RWPE2 (cell line): ENCODE measurements at places on chromosomes 5 and 9.

DNA sequence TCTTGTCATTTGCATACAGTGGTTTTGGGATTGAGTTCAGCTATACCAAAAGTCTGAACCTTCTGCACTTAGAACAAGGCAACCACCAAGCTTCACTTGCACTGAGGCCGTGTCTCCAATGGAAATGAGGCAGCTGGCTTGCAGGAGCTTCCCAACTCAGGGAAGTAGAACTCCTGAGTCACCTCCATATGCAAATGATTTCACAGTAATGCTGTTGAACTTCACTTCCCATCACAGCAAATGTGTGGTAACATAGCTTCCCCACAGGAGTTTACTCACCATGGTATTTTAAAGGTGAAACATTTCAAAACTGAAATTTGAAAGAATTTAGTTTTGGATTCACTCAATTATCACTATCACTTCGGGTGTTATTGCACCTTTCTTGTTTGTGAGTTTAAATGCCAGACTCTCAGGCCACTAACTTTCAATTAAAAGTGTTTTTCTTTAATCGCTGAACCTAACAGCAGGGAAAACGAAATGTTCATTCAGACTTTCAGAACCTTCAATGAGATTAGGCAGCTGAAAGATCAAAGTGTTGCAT is 9.0 kb downstream of the CD274 start:
- DNase-seq, result no peak

DNA sequence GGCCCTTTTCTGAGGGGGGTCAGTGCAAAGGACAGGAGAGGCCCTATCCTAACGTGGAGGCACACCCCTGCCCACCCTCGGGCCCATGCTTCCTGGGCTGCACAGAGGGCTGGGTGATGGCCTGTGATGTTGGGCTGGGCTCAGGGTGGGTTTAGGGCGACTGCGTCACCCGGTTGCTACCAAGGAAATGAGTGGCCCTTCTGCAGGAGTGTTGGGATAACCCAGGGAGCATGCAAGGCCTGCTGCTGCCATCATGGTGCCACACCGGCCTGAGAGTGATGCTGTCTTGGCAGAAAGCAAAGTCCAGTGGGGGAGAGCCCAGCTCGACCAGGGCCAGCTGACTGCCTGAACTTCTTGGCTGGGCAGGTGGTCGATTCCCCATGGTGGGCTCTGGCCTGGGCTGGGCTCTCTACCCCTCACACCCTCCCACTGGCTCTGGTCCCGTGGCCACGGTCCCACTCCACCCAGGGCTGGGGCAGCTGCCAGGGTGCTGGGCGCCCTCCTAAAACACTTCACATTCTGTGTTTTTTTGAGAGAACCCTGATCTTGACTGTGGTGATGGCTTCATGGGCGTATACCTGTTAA is 21.5 kb upstream of the MRNIP start:
- DNase-seq, result no peak

- no peak for DNase-seq
These were observed 23.9 kb upstream of the SH3PXD2B start for GRCh38 chr5:172478256-172478655.

DNA sequence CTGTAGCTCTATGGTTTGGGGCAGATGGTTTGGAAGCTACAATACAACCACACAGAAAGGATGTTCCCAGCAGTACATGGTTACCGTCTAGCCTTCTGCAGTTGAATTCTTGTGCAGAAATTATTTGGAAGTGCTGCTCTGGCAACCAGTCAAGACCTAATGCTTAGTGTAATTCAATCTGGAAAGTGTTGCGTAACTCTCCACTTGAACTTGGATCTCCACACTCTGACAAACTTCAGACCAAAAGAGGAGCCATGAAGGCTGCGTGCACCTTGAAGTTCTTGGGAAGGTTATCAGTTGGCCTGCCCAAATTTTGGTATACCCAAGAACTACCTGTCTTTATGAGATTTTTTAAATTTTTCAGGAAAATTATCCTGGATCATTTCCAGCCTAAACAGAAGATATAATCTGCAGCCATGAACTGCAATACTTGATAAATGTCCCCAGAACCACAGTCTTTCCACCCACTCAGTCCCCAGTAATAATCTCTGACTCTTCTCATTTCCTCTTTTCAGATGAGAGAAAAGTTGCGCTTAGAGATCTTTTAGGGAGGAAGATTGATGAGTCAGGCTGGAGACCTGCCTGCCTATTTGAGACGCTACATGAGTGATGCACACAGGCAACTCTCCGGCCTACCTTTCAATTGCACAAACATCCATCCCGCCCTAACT is 159.9 kb downstream of the FANCC start:
- no peak for DNase-seq

DNA sequence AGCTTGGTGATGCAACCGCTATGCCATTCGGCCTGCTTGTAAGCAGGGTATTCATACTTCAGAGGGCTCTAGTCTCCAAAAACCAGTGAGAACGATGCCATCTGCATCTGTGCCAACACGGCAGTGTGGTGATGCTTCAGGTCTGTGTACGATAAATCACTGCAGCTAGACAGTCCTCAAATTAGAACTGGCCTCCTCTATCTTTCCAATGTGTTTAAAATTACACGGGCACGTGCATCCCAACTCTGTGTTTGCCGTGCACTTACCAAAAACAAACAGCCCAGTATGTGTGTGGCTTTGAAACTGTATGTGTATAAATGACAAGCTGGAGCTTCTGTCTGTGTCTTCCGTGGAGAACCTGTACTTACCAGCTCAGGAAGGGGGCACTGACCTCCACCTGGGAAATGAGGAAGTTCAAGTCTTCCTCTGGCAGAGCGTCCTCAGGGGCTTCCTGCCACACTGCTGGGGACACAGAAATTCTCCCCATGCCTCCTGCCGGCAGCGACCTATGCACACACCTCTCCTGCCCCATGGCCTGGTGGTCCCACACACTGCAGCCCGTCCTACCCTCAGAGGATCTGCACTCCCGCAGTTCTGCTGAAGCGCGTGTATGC is 12.3 kb downstream of the MED10 start:
- DNase-seq, result no peak
